Kasumi-1 (cell line): ENCODE measurements at places on chromosomes 5 and 9.

GRCh38 chr5:56123531-56124243 is 109.4 kb downstream of the ANKRD55 start:
- no peak for DNase-seq

DNA sequence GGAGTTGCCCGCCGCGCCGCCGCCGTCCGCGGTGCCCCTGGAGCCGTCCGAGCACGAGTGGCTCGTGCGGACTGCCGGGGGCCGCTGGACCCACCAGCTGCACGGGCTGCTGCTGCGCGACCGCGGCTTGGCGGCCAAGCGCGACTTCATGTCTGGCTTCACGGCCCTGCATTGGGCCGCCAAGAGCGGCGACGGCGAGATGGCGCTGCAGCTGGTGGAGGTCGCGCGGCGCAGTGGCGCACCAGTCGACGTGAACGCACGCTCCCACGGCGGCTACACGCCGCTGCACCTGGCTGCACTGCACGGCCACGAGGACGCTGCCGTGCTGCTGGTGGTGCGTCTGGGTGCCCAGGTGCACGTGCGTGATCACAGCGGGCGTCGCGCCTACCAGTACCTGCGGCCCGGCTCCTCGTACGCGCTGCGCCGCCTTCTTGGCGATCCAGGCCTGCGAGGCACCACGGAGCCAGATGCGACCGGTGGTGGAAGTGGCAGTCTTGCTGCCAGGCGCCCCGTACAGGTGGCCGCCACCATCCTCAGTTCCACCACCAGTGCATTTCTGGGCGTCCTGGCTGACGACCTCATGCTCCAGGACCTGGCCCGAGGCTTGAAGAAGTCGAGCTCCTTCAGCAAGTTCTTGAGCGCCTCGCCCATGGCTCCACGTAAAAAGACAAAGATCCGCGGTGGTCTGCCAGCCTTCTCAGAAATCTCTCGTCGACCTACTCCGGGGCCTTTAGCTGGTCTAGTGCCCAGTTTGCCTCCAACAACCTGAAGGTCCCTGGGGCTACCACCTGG is 1.6 kb downstream of the SOWAHA start:
- DNase-seq, result no peak

- DNase-seq, result no peak
Observed at GRCh38 chr5:86885489-86886230, 267.9 kb downstream of the COX7C start.

DNA sequence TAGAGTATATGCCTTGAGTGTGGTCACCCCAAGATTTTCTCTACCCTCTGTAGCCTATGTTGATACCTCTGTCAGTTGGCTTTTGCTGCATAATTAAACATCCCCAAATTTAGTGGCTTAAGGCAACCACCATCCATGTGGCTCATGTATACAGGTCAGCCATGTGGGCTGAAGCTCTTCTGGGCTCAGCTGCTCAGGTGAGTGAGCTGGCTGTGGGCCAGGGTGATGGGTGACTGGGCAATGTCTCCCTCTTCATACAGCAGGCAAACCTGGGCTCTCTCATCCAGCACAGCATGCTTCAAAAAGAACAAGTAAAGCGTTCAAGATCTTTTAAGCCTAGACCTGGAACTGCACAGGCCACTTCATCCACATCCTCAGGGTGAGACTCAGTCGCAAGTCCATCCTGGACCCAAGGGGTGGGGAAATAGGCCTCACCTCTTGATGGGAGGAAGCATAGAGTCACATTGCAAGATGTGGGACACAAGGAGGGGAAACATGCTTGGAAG is 188.2 kb upstream of the TAS2R1 start:
- no peak for DNase-seq
